ENCODE measurements at places on chromosomes 1 and 21. TPM values are rescaled to one million over a fixed set of nuclear protein-coding genes. Genes with fewer than 3 reads are reported as not detected.

DNA sequence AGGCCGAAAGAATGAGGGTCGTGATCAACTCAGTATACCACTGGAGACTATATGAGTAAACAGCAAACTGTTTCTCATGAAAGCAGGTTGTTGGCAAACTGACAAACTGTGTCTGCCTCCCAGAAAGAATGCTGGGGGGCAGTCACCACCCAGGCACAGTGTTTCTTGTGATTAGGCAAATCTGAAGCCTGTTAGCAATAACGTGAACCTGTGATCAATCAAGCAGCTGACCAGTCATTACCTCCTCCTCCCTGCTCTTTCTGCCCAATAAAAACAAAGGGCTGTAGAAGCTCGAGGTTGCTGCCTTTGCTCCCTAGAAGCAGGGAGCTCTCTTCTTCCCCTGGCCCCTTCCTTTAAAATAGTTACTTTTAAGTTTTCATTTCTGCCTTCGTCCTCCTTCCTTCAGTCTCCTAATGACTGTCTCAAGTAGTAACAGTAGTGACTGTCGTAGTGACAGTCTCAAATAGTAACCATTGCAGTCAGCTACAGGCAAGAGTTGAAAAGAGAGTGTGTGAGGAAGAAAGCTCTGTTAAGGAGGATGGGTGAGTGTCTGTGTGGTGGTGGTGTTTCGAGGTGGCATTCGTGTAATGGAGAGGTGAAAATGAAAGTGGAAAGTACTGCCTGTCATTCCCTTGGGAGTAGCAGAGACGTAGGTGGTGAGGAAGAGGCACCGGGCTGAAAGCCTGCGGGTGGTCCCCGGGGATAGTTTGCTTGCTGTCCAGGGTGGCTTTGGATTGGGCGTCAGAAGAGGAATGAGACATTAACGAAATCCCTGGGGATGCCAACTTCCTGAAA, 14.5 kb downstream of the HHAT start:
- no peak for DNase-seq

- no peak for DNase-seq
Measured at GRCh38 chr1:172340520-172340919, 80.0 kb upstream of the C1orf105 start.

GRCh38 chr1:173403996-173404395, 73.1 kb upstream of the PRDX6 start:
- DNase-seq = no peak

GRCh38 chr1:183209533-183210158, 23.6 kb downstream of the LAMC2 start:
- DNase-seq = no peak

- DNase-seq = no peak
Measured at GRCh38 chr21:37461479-37461878, 94.9 kb downstream of the DYRK1A start.

DNA sequence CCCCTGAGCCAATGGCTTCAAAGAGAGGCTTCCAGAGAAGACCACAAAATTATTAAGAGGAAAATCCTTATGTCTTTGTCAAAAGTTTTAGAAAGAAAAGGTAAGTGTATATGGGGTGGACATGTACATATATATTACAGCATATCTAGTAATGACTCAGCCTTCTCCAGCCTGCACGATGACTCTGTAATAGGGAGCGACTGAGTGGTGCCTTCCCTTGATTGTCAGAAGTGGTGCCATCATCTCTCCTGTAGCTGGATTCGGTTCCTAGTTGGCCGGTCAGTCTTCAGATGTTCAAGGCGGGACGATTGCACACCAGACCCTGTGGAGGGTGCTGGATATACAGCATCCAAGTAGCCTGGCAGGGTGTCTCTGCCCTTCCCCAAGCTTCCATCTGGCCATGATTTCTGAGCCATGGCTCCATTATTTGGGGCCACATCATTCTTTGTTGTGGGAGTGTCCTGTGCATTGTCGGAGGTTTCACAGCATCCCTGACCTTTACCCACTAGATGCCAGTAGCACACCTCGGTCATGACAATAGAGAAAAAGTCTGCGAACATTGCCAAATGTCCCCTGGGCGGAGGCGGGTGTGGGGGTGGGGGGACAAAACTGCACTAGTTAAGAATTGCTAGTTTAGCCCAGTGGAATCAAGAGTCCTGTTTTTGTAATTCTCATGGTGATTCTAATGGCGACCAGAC, 206.2 kb upstream of the KAZN start:
- no peak for DNase-seq

DNA sequence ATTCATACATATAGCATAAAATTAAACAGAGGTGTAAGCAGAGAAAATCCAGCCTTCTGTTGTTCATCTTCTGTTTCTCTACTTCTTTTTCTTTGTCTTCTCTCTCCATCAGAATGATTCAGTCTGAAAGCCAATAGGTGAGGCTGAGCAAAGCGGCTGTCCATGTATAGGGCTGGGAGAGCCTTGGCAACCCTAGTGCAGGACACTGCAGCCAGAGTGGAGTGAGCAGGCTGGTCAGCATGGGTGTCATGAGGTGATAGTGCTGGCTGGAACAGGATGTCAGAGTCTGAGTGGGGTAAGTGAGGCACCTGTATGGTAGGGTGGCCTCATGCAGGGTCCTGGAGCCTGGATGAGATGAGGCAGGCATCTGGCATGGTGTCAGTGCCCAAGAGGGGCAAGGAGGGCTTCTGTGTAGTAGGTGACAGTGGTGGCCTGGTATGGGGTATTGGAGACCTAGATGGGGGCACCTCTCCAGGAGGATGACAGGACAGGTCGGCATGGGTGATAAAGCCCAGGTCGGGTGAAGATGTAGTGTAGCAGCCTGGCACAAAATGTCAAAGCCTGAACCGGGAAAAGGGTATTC, 45.5 kb upstream of the GTF2B start:
- DNase-seq = no peak

DNA sequence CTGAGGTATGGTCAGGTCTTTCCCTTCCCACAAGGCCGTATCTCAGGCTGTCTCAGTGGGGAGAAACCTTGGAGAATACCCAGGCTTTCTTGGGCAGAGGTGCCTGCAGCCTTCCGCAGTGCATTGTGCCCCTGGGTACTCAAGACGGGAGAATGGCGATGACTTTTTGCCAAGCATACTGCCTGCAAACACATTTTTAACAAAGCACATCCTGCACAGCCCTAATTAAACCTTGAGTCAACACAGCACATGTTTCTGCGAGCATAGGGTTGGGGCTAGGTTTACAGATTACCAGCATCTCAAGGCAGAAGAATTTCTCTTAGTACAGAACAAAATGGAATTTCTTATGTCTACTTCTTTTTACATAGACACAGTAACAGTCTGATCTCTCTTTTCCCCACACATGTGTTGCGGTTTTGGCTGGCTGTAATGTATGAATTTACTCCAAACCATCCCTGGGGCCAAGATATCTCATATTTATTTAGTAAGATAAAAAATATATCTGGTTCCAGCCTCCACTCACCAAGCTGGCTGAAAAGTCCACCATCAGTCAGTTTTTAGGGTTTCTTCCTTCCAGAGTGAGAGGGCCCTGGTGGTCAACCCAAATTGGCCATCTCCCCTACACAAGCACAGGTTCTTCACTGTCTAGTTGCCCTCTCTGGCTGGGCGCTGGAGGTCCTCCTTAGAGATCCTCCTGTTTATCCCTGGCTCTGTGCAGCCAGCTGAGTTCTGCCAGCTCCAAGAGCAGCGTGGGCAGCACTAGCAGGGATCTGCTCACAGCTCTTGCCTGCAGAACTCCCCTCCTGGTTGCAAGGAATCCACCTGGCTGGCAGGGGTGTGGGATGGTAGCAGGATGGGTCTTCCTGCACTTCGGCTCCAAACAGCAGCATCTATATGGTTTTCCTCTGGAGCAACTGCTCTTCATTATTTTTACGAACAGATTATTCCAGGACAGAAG, 2.6 kb downstream of the FAAH start:
- no peak for DNase-seq

MYBPH gene
- 0.55 TPM for total RNA-seq

SPRR5 gene
- total RNA-seq = not detected

ECM1 gene
- 65.2 TPM for total RNA-seq
